Muscle of arm (tissue), 14 donors: ENCODE measurements at places on chromosomes 1 and 21.

- DNase-seq, result no peak
Observed at GRCh38 chr1:204468206-204468605, 26.4 kb downstream of the PIK3C2B start.

DNA sequence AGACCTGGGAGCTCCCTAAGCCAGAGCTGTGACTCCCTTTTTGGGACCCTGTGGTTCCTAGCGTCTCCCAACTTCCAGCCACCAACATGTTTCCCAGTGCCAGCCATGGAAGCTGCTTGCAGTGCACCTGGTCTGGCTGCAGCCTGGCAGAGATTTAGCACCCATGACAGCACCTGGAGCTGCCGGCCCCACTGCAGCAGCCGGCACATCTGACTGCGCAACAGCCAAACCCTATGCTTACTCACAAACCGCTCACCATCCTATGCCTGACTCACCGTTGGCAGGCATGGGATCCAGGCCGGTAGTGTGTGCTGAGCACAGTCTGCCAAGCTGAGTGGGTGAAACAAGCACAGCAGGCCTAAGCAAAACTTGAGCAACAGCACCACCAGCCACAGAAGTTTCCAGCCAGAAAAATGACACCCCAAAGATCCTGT lies 435.9 kb upstream of the PRMT6 start:
- no peak for DNase-seq

GRCh38 chr1:162876751-162877150 lies 15.8 kb upstream of the CCDC190 start:
- no peak for DNase-seq

- DNase-seq, result no peak
Observed at GRCh38 chr21:36863260-36863659, 103.2 kb downstream of the HLCS start.

DNA sequence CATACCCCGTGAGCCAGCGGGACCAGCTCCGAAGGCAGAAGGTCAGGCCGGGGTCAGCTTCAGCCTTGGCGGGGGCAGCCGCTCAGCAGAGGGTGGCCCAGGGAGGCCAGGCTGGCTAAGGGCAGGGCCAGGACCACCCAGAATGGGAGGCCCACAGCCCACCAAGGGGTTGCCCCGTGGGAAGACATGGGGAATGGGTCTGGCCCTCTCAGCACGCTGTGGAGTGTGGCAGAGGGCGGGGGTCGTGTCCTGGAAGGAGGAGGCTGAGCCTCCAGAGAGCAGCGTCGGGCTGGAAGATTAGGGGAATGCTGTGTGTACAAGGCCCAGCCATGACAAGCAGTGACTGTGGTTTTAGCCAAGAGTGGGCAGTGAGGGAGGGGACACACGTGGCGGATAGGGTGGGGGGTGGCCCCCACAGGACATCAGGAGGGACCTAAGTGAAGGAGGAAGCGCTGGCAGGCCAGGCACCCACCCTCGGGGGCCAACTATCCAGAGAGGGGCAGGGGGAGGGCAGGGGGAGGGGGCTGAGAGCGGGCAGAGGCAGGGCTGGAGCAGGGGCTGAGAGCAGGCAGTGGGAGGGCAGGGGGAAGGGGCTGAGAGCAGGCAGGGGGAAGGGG lies 43.9 kb upstream of the POFUT2 start:
- no peak for DNase-seq
